Activated CD8-positive, alpha-beta T cell treated with anti-CD3 and anti-CD28 coated beads for 36 hours (primary cell): ENCODE measurements at places on chromosomes 5 and 9. TPM values are rescaled to one million over a fixed set of nuclear protein-coding genes. Genes with fewer than 3 reads are reported as not detected.

CMYA5 gene
- total RNA-seq, result 0.13 TPM

GPR150 gene
- 0.45 TPM for total RNA-seq

WHRN gene
- 14.9 TPM for total RNA-seq

PRR16 gene
- total RNA-seq, result not detected

PCSK5 gene
- 4.7 TPM for total RNA-seq

RBM27 gene
- total RNA-seq, result 29.1 TPM

BTNL3 gene
- not detected for total RNA-seq

TRIM14 gene
- total RNA-seq, result 41.8 TPM

PCDHGA5 gene
- total RNA-seq, result not detected

C6 gene
- not detected for total RNA-seq

ZFP37 gene
- 1.3 TPM for total RNA-seq

PROB1 gene
- 4.1 TPM for total RNA-seq

FAM81B gene
- total RNA-seq, result not detected

SAPCD2 gene
- 13.7 TPM for total RNA-seq

PAEP gene
- not detected for total RNA-seq

SLC6A18 gene
- not detected for total RNA-seq

PCDHGB3 gene
- total RNA-seq, result 0.07 TPM

BNC2 gene
- not detected for total RNA-seq

FAM169A gene
- 11.5 TPM for total RNA-seq

RASGRF2 gene
- 15.8 TPM for total RNA-seq

SLIT3 gene
- 0.69 TPM for total RNA-seq

GLRA1 gene
- not detected for total RNA-seq

TMC1 gene
- total RNA-seq, result not detected

YIPF5 gene
- total RNA-seq, result 39.7 TPM

SPINK4 gene
- not detected for total RNA-seq

PCDHB2 gene
- total RNA-seq, result not detected

PCDHA9 gene
- not detected for total RNA-seq

IL9 gene
- not detected for total RNA-seq

PLAC8L1 gene
- total RNA-seq, result not detected

EGFL7 gene
- total RNA-seq, result 1.6 TPM

MAML1 gene
- total RNA-seq, result 26.1 TPM

FOXD1 gene
- total RNA-seq, result 1.5 TPM

SARDH gene
- 5.5 TPM for total RNA-seq

RAB3C gene
- not detected for total RNA-seq

LHX3 gene
- total RNA-seq, result not detected

FYB1 gene
- total RNA-seq, result 83.0 TPM

MRNIP gene
- 19.8 TPM for total RNA-seq

PCDHA10 gene
- total RNA-seq, result not detected

ZNF879 gene
- total RNA-seq, result 2.3 TPM

AMBP gene
- total RNA-seq, result not detected

C7 gene
- not detected for total RNA-seq

PPP3R2 gene
- total RNA-seq, result not detected

CSF1R gene
- not detected for total RNA-seq

SPINK13 gene
- total RNA-seq, result not detected

SPACA9 gene
- 1.9 TPM for total RNA-seq

EPB41L4A gene
- total RNA-seq, result 0.25 TPM

ALDOB gene
- not detected for total RNA-seq

SLC6A3 gene
- total RNA-seq, result not detected

PIP5K1B gene
- total RNA-seq, result 0.43 TPM

ZBED3 gene
- total RNA-seq, result 5.2 TPM

CA9 gene
- total RNA-seq, result 4.9 TPM

FAM221B gene
- total RNA-seq, result not detected

NUTM2F gene
- total RNA-seq, result not detected

PGM5 gene
- total RNA-seq, result not detected

SETX gene
- total RNA-seq, result 33.8 TPM

TUSC1 gene
- 0.25 TPM for total RNA-seq

ARRDC3 gene
- 39.2 TPM for total RNA-seq

ANKDD1B gene
- total RNA-seq, result not detected

SPATA31A6 gene
- not detected for total RNA-seq

GALT gene
- total RNA-seq, result 42.8 TPM
